ENCODE measurements at places on chromosomes 4 and X.

DNA sequence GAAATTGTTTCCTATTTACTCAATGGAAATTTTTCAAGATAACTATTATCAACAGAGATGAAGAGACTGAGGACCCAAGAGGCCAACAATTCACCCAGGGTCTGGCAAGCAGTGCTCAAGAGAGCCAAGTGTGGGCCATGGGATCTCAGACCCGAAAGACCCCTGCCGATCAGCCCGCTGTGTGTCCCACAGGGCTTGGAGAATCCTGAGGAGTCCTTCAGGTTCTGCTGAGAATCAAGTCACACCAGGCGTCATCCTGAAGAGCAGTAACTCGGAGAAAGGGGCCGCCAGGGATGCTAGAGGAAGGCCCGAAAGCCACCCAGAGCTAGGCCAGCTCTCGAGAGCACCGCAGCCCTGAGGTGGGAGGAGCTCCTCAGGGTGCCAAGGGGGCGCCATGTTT lies 48.7 kb downstream of the FGFRL1 start:
- DNase-seq: no peak

DNA sequence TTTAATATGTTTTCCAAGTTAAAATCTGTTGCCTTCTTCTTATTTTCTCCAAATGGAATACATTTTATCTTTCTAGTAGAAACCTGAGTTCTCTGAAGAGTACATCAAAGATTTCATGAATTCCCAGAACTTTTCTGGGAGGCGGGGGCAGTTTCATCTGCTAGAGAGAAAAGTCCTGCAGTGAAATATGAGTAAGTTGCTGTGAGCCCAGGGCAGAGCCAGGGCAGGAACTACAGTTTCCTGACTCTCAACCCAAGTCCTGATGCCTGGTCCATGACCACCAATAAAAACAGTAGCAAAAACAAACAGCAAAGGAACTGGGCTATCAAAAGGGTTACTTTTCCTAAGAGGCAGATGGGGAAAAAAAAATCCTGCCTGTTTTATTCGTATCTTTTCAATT lies 239.4 kb upstream of the CTSO start:
- no peak for DNase-seq

GRCh38 chr4:73761856-73762255 lies 21.5 kb downstream of the CXCL8 start:
- DNase-seq: no peak

GRCh38 chrX:69145714-69146113 lies 19.5 kb downstream of the PJA1 start:
- no peak for DNase-seq

DNA sequence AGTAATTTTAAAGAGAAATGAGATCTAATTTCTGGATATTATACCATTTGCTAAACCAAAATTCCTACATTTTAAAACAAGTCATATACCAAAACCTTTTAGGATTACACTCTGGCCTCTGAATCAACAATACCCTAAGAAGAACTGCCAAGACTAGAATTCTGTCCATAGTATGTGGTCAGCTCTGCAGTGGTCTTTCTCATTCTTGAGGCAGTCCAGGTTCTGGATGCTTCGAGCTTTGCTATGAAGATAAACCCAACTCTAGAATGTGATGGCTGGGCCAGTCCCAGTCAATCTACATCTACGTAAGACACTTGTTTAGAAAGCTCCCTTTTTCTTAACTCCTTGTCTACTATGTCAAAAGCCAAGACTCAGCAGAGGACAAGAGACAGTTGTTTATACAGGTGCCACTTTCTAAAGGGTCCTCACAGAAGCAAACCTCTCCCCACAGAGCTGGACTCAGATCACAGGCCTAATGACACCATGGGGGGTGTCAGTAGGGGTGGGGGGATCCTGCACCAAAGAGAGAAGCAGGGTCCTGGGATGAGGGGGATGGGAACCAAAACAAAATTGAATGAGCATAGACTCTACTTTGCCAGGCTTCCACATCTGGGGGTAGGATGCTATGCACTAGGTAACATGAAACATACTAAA lies 63.2 kb downstream of the SH3RF1 start:
- DNase-seq: no peak

- DNase-seq: no peak
Measured at GRCh38 chrX:135434258-135435138, 12.8 kb downstream of the SMIM10L2A start.

DNA sequence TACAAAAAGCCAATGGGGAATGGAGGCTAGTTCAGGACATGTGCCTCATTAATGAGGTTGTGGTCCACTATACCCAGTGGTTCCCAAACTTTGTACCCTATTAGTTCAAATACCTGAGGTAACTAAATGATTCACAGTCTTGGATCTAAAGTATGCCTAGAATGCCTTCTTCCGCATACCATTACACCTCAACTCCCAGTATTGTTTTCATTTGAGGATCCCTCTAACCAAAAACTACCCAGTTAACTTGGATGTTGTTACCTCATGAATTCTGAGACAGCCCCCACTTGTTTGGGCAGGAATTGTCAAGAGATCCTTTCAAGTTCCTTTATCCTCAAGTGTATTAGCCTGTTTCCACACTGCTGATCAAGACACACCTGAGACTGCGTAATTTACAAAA lies 439.2 kb downstream of the PCDH10 start:
- no peak for DNase-seq

- DNase-seq: no peak
Measured at GRCh38 chrX:110086916-110087484, 84.1 kb downstream of the TMEM164 start.

- DNase-seq: no peak
Measured at GRCh38 chrX:130171446-130172126, at the start of gene RAB33A. Gene RAB33A, plus strand, starts transcription at chrX:130171962. Its CDS starts 101 bp downstream, at chrX:130172063.

GRCh38 chr4:121789455-121789854 lies 11.7 kb upstream of the EXOSC9 start:
- no peak for DNase-seq

- no peak for DNase-seq
Measured at GRCh38 chrX:33434256-33435092, 223.1 kb upstream of the DMD start.

DNA sequence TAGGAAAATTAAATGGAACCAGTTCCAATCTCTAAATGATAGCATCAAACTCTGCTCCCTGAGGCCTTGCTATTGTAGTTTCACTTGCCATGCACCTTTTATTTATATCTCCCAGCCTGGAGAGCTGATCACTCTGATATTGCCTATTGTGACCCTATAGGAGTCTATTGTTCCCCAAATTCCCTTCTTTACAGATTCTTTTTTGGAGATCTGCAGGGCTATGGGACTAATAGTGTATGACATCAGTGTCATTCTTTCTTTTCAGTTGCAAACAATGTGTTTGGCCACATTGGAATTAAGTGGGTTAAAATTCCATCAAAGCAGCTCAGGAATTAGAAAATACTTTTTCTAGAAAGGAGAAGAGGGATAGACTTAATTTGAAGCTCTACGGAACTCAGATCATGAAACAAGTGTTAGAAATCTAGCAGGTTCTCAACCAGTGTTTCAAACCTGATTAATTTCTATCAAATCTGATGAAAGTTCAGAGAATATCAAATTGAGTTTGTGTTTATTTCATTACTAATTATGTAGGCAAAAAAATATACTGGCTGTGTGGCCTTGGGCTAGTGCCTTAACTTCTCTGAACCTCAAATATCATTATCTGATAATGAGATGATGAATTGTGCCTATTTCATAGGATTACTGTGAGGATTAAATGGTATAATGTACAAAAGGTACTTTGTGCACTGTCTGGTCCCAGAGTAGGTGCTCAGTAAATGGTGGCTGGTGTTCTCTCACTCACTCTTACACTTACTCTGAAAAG lies 71.4 kb downstream of the COL4A6 start:
- DNase-seq: no peak

- no peak for DNase-seq
Measured at GRCh38 chr4:133147286-133147821, 1.7 kb upstream of the PCDH10 start.

- no peak for DNase-seq
Measured at GRCh38 chrX:123749643-123750042, 16.8 kb upstream of the THOC2 start.

DNA sequence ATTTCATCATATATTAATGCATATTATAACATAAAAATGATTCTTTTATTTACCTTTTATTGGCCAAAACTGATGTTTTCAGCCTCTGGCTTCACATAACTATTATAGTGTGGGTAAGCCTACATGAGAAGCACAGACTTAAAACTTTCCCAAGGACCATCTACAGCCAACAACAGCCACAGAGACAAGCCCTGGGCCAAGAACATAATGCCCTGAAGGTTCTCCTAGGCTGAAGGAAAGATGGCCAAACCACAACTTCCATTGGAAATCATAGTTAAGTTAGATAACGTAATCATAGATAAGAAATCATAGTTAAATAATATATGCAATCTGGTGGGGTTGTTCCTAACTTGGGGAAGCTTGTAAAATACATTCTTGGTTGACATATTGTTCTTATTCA lies 280.0 kb upstream of the EMCN start:
- DNase-seq: no peak

GRCh38 chr4:26911254-26911653 lies 50.6 kb downstream of the STIM2 start:
- DNase-seq: no peak

GRCh38 chr4:186008057-186008456 lies 60.9 kb upstream of the TLR3 start:
- DNase-seq: no peak

DNA sequence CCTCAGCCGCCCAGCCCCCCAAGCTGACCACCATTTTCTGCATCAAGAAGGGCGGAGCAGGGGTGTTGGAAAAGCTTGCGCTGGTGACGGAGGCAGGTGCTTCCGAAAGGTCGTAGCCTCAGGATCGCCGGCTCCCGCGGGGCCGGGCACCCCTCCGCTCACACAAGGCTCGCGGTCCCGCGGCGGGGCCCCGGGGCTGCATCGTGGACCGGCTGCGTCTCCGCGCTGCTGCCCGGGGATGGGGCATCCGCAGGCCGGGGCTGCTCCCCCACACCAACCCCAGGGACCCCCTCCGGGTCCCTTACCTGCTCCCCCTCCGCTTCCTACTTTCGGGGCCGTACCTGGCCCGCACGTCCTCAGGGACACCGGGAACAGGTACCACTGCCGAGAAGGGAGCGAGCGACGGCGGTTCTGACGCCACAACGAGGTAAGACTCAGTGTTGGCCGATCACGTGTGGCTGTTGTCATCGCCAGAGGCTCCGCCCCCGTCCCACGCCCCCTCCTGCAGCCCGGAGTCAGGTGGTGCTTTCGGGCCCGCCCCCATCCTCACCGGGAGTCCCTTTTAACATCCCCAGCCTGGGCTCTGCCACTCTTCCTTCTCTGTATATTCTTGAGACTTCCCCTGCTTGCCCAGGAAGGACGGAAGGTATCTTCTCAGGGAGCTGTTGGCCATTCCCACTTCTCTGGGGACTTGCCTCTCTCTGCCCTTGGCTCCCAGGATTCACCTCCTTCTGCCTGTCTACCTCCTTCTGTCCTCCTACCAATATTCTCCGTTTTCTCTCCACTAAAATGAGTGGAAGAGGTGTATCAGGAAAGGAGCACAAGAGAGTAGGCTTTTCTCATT lies at the start of gene BEX2:
Gene BEX2, minus strand, starts transcription at position 436 of the 844 bp plus-strand sequence. CDS start 1,014 bp downstream, outside the sequence.
- peak; percentile 82 for DNase-seq

DNA sequence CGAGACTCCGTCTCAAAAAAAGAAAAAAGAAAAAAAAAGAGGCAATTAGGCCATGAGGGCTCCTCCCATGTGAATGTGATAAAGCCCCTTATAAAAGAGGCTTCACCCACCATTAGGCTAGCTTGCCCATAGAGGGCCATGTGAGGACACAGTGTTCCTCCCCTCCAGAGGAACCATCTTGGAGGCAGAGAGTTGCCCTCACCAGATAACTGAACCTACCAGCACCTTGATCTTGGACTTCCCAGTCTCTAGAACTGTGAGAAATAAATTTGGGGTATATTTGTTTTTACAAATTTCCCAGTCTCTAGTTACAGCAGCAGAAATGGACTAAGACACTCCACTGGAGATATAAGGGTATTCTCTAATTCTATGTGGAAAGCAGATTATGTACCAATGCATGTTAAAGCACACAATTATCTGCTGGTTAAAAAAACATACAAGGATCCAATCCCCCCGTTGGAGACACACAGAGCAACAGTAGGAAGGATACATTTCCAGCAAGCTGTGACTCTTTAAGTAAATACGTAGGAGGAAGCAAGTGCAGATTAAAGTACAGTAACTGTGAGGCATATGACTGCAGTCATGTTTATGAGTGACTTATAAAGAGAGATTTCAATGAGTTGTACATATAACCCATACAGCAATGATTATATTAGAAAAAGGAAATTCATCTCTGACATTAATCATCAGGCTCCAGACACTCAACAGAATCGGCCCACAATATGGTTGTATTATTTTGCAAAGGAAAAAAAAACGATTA lies 21.4 kb downstream of the SH3RF1 start:
- no peak for DNase-seq

- no peak for DNase-seq
Measured at GRCh38 chrX:132041015-132041414, 17.9 kb downstream of the STK26 start.
